Foreskin melanocyte (primary cell): ENCODE measurements at places on chromosomes 13 and 19.

- DNase-seq = no peak
Measured at GRCh38 chr19:5850743-5851293, 431 bp downstream of the FUT3 start.

DNA sequence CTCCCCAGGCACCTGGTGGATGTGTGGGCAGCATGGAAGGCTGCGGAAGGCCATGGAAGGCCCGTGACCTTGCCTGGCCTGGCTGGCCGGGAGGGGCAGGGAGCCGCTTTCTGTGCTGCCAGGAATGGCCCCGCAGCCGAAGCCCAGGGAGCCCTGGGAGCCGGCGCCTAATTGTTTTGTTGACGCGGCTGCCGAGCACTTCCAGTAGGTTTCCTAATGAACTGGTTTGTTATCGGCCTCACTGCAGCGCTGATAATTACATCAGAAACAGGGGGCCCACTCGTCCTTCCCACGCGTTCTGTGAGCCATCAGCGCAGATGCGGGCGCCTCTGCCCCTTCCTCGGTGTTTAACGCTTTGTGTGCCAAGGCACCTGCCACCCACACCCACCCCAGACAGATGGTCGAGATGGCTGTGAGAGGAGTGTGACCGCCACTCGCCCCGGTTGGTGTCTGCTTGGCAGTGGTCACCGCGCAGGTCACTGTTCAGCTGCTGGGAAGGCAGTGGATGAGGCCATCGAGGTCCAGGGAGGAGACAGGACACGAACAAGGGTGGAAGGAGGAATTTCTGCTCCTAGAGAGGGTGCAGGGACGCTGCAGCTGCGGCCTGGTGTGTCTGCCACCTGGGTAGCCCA lies 124.5 kb downstream of the KDM4B start:
- no peak for DNase-seq

DNA sequence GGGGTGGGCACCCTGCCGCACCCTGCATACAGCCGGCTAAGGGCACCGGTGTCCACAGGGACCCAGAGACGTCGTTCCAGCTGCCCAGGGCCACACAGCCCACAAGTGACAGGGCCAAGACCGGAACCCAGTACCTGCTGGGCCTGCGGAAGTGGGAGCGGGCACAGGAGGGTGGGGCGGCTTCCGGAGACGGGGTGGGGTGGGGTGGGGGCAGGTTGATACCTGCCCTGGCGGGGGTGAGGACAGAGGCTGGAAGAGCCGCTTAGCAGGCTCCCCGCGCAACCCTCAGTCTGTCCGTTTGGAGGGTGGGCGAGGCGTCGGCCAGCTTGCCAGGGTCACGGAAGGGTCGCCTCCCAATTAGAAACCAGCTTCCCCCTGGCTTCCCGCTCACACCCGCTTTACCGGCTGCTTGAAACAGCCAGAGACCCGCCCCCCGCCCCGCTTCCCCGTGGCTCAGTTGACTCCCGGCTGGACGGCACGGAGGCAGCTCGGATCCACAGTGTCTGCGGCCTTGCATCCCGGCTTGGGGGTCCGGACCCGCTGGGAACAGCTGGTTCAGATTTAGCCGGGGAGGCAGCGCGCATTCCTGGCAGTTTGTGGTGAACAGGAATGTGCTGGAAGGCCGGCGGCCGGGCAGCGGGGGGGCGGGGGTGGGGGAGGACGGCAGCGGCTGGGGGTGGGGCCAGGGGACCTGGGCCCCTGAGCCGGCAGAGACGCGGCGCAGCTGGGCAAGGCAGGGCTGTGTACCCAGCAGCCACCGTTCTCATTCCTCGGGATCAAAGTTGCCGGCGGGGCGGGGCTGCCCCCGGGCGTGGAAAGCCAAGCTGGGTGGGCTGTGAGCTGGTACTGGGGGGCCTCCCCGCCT lies 1.9 kb downstream of the CNN2 start:
- peak; percentile 67 for DNase-seq

DNA sequence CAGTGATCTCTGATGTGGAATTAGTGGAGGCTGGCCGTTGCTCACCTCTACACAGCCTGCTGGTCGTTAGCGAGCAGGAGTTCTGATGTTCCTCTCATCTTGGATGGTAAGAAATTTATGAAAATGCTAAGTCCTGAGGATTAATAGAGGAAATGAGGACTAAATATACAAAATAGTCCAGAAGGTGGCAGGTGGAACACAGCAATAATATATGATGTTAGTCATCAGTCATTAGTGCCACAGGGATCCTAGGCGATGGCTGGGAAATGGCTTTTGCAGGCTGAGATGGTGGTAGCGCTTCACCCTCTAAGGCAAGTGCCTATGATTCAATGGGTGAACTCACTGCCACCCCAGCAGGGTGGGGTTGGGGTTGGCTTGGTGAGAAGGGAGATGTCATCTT lies 338.6 kb upstream of the TMTC4 start:
- no peak for DNase-seq

- DNase-seq = no peak
Measured at GRCh38 chr13:112204346-112205327, 137.7 kb downstream of the SOX1 start.

GRCh38 chr19:33557720-33558119 lies 36.1 kb upstream of the PEPD start:
- DNase-seq = no peak

DNA sequence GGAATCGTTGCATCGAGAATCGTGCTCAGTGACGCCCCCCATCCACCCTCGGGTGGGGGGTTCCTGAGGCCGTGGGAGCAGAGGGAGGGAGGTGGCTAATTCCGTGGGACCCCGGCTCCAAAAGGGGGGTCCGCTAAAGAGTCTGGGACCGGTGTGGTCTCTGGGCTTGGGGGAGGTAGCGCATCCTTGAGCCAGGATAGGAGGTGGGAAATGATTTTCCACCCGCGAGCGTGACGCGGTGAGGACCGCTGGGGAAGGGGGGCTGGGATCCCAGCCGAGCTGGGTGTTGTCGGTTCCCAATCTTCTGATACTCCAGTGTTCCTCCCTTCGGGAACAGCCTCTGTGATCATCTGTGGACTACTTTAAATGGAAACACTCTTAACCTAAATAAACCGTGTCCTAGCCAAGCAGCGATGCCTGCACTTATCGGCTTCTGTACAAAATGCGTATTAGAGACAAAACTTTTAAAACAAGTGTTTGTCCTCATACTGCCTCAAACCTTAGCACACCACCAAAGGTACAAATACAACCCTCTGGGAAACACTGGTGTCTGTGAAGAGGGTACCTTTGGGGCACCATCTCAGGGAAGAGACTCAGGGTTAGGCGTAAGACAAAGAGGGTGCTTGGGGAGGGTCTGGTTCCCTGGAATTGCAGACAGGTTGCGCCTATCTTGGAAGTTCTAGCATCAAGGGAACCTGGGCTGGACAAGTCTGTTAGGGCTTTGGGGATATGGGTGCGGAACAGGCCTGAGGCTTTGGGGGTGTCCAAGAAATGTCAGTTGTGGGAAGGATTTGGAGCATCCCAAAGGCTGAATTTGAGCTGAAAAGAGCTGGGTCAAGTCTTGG lies 16.0 kb downstream of the KCNC3 start:
- DNase-seq = no peak

DNA sequence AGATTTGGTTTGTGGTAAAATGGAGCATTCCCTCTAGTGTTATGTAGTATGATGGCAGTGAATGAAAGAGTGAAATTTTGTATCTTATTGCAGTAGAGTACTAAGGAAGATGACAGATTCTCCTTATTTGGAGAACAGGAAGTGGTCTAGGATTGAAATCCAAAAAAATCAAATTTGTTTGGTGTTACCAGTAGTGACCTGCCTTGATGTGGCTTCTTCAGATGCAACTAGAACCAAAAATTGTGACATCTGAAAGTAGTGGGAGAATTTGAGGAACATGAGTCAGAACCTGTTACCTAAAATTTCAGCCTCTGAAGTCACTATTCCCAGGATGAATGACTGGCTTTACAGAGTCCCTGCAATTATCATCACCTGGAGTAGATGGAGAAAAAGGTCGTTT lies 165.9 kb downstream of the KLF5 start:
- DNase-seq = no peak
